Stimulated activated CD4-positive, alpha-beta T cell treated with anti-CD3 and anti-CD28 coated beads, Interleukin-4, amount 100 ng/mL, for 24 hours (primary cell): ENCODE measurements at places on chromosomes 12 and 14.

- DNase-seq = no peak
Observed at GRCh38 chr12:74401035-74401434, 136.6 kb upstream of the ATXN7L3B start.

GRCh38 chr12:573232-573631 lies 90.0 kb downstream of the NINJ2 start:
- DNase-seq = no peak

GRCh38 chr14:60756847-60757246 lies 22.3 kb downstream of the MNAT1 start:
- DNase-seq = no peak

DNA sequence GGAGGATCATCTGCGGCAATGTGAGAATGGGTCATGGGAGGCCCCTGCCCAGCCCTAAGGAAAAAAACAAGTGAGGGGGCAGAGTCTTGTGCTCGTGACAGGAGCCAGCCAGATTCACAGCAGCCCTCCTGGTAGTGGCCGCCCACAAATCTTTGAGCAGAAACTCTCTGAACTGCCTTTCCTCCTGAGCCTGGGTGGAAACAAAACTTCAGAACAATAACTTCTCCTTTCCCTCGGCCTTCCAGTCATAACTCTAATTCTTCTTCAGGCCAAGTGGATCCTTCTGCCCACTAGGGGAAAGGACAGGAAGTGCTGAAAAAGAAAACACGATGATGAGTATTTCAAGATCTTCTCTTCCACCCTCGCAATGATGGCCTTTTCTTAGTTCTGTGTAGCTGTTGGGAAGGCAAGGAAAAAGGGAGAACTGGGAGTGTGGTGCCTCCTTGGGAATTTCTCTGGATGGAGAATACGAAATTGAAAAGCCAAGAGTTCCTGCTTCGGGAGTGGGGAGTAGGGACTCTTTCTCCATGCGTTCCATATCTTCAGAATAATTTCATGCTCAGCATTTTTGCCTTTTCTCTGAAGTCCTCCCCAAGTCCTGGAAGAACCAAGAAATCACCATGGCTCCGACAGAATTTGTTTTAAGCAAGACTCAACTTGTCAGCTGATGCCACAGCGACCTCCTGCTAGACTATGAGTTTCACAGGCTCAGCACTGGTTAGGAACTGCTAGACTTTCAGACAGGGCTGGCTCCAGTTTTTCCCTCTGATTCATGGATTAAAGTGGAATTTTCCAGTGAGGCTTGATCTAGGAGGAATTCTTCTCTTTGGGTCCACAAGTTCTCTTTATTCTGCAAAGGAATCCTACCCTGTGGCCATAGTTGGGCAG lies 188.9 kb downstream of the CAND1 start:
- no peak for DNase-seq

DNA sequence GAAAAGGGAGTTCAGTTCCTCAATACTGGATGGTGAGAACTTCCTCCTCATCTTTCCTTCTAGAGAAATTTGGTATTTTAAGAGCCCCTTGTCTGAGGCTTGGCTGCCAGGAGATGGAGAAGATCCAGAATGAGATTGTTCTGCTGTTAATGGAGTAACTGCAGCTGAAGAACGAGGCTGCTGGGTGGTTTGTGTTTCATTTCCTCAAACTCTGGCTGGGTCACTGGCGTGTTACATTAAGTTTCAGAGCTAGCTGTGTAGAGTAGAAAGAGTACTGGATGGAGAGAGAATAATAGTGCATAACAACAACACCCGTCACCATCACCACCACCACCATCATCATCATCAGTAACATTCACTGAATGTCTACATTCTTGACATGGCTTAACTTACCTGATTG lies 325.0 kb upstream of the TBX3 start:
- no peak for DNase-seq

DNA sequence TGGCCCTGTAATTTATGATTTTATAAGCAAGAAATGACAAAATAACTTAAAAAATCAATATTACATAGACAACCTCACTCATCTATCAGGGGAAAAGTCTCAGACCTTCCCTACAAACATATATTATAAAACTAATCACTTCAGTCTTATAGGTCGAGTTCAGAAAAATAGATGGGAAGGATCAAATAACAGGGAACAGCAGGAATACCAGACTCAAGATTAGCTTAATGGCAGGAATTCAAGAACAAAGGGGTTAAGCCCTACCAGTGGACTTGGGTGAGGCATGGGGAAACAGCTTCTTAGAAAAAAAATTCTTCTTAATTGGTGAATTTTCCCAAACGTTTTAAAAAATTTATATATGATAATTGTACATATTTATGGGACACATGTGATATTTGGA lies 51.6 kb upstream of the CRY1 start:
- no peak for DNase-seq

- DNase-seq = no peak
Observed at GRCh38 chr14:64272019-64272418, 22.2 kb downstream of the ESR2 start.

- DNase-seq = no peak
Observed at GRCh38 chr12:21751517-21751916, 23.0 kb downstream of the KCNJ8 start.

DNA sequence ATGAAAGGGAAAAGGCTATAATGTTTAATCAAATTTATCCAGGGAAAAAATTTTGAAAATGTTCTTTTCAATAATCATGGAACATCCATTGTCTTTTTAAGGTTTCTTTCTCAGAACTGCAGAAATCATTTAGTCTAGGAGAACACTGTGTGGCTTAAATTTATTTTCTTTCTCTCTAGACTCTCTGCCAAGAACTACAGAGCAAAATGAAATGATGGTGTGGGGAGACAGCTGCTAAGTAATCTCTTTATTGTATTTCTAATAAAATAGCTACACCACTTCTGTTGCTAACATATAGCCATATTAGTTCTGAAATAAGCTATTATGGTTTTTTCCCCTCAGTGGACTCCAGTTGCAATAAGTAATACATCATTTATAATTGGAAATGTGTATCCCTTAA lies 120.9 kb downstream of the EFCAB11 start:
- DNase-seq = no peak

DNA sequence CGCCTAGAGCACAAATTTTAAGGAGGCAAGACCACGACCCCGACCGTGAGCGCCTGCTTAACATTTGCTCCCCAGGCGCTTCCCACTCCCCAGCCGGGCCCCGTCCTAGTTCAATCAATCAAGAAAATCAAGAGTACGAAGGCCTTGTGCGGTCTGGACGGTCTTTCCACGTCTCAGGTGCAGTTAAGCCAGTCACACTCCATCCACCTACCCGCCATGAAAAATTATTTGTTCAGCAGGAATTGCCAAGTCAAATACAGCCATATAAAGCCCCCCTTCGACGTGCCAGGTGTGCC lies 603 bp upstream of the LRR1 start:
- DNase-seq = no peak

GRCh38 chr12:116318576-116319232 lies 41.2 kb upstream of the MED13L start:
- DNase-seq = no peak

DNA sequence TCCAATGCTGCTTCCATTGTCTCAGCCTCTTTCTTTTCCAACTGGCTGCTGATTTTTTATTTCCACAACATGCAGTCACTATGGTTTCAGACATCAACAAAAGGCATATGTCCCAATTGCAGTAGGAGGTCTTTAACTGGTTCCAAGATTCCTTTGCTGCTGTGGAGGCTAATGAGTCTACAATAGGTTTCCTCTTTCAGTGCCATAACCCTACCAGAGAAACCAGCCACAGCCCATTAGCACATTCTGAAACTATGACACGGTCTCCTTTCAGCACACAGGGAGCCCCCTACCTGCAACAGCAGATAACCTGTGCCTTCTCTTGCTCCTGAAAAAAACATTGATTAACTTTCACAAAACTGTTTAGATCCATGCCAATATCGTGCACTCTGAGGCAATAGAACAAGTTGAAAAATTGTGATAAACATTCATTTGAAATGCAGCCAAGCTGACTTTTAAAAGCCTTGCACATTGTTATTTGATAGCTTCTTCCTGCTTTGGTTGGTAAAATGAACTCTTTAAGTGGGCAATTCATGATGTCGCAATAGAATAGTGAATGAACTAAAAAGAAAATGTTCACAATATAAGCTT lies 32.4 kb downstream of the PLEKHG7 start:
- no peak for DNase-seq

GRCh38 chr14:34043627-34044372 lies 92.9 kb upstream of the EGLN3 start:
- DNase-seq = peak; percentile 66

DNA sequence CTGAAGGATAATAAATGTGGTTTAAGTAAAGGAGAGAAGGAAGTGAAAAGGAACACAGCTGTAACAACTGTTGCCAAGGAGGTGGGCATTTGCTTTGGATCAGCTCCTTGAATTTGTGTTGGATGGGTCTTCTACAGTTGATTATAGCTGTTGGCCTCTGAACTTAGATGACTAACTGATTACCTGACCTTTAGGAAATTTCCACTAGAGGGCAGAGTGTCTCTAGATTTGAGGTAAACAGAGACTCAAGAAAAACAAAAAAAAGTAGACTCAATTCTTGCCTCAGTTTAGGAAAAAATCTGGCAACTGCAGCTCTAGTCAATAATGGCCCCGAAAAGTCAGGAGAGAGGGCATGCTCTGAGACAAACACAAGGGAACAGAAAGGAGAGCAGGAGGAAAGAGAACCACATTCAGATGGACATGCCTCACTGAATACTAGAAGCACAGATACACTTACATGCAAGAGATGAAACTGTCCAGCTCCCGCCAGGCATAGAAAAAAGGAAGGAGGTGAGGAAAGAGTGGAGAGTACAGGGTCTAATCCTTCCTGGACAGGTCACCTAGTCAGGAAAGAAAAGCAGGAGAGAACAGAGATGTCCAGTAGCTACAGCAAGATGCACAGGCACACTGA lies 20.6 kb downstream of the COX14 start:
- DNase-seq = no peak

DNA sequence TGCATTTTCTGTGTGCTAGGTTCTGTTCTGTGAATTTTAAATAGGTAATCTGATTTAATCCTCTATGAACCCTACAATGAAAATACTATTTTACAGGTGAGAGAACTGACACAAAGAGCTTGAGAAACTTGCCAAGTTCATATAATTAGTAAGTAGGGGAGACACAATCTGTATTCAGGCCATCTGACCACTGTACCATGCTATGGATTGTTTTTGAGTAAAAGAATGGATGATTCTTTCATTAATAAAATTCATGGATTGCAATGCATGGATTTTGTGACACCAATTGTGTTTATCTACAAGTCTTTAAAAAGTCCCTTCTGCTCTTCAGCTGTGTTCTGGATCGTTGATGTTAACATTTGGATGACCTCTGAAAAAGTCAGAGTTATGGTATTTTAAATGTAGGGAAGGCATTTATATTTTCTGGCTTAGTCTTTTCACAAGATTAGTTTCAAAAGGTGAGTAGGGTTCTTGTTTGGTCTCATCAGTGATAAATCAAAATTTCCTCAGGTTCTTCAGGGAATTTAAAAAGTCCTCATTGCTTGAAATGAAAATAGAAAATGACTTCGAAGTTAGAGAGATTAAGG lies 15.4 kb upstream of the DYRK2 start:
- DNase-seq = no peak

DNA sequence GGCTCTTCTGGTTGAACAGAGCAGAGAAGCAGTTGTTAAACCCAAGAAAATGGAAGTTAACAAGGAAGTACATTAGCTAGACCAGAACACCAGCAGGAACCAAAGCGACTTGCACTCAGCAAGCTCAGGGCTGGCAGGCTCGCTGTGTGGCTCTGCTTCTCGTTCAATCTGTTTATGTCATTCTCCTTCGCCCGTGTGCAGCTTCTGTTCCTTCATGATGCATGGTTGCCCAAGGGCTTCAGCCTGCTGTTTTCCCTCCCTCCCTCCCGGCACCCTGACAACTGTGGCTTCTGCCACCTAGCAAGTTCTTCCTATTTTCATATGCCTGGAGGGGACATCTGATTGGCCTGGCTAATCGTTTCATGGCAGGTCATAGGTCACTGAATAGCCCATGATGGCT lies 25.3 kb downstream of the PIGH start:
- DNase-seq = no peak
